ENCODE measurements at places on chromosomes 16 and 17.

GRCh38 chr17:28712032-28712704 is 480 bp upstream of the PROCA1 start:
- DNase-seq = peak; percentile 46

GRCh38 chr17:4604111-4604644 is 19.8 kb downstream of the SMTNL2 start:
- DNase-seq = no peak

DNA sequence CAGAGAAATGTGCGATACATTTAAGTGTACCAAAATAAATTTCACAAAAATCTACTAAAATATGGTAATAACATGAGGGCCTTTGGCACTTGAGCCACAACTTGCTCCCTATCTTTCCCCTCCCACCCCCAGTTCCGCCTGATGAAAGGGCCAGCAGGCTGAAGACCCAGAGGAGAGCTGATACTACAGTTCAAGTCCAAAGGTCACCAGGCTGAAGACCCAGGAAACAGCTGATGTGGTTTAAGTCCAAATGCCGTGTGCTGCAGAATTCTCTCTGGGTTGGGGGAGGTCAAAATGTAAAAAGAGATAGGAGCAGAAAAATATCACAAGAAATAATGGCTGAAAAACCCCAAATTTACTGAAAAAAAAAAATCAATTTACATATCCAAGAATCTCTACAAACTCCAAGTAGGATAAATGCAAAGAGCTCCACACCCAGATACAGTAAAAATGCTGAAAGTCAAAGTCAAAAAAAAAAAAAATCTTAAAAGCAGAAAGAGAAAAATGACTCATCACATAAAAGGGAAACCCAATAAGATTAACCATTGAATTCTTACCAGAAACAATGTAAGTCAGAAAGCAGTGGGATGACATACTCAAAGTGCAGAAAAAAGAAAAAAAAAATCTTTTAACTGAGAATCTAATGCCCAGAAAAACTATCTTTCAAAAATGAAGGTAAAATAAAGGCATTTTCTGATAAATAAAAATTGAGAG is 452.1 kb upstream of the ASIC2 start:
- DNase-seq = no peak

DNA sequence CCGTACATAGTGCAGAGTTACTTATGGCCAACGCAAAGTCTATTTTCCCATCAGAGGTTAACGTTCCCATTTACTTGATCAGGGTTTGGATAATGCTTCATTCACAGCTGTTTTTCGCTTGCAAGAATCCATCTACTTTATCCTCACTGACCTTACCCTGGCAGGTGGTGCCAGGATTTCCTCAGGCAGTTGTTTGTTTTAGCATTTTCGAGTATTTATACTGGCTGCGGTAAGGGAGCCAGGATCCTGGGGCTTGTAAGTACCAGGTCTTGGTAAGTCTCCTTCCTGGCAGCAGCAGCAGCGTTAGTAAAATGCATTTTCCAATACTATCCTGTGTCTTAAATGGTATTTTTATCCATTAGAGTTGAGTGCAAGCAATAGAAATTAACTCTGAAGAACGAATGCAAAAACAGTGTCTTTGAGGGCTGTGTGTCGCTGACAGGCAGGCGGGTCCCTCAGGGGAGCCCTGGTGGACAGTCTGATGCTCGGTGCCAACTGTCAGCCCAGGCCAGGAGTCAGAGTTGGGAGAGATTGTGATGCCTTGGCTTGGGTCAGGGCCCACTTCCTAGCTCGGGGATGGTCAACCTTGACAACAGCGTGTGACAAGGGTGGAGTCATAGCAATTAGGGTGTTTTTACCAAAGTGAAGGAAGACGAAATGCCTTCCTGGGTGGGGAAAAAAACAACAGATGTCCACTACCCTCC is 92.4 kb upstream of the HSBP1 start:
- no peak for DNase-seq

- no peak for DNase-seq
Observed at GRCh38 chr17:34720760-34721159, 141.4 kb downstream of the TMEM132E start.

DNA sequence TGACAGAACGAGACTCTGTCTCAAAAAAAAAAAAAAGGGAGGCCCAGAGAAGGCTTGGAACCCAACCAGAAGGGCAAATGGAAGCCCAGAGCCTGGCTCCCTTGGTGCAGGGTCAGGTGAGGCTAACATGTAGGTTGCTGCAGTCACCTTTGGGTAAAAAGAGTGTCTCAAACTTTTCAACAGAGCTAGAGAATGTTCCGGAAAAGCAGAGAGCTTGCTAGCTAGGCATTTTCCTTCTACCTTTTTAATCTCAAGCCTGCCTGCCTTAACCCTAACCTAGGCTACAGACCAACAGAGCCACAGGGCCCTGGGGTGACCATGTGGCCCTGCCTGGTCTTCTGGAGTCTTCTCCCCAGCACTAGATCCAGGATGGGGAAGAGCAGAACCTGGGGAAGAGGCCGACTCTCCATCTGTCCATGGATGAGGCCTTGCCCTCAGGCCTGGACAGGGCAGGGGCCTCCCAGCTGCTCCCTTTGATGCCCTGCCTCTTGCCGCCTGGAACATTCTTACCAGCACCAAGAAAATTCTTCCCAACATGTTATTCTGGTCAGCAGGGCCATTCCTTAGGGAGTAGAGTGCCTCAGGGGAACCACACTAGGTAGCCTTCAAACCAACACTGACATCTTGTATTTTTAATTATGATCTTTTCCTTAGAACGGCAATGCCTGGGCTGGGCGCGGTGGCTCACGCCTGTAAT is 30.1 kb downstream of the SLC43A2 start:
- no peak for DNase-seq

GRCh38 chr16:50737420-50737959 is 4.4 kb upstream of the CYLD start:
- no peak for DNase-seq

- peak; percentile 34 for DNase-seq
Observed at GRCh38 chr17:7883781-7884386, 4.7 kb upstream of the CHD3 start.

GRCh38 chr17:420479-421175 is 68.0 kb upstream of the RPH3AL start:
- no peak for DNase-seq

DNA sequence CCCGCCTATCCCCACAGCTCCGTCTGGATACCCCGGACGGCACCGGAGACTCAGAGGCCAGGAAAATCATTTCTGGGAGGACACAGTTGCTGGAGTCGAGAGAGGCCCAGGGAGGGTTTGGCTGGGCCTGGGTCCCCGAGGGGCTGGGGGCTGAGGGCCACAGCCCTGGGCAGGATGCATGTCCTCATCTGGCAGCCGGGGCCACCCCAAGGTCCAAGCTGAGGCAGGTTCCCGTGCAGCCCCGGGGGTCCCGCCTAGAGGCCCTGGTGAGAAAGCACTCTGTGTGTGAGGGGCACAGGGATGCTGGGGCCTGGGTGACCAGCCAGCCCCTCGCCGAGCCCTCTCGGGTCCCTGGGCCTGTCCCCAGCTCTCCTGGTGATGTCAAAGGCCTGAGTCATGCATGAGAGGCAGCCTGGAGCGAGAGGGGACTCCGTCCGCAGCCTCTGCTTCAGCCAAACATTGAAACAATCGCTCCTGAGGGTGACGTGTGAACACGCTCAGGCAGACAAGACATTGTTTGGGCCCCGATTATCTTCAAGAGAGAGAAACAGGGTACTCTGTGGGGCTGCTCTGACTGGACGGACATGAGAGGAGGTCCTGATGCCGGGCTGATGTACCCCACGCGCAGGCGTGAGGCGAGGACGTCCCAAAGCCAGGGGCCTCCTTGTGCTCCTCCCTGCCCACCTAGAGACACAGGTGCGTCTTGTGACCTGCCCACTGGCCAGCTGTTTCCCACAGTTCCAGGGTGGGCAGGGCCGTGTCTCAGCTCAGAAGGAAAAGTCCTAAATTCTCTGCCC is 25.8 kb upstream of the C1QTNF8 start:
- DNase-seq = no peak

DNA sequence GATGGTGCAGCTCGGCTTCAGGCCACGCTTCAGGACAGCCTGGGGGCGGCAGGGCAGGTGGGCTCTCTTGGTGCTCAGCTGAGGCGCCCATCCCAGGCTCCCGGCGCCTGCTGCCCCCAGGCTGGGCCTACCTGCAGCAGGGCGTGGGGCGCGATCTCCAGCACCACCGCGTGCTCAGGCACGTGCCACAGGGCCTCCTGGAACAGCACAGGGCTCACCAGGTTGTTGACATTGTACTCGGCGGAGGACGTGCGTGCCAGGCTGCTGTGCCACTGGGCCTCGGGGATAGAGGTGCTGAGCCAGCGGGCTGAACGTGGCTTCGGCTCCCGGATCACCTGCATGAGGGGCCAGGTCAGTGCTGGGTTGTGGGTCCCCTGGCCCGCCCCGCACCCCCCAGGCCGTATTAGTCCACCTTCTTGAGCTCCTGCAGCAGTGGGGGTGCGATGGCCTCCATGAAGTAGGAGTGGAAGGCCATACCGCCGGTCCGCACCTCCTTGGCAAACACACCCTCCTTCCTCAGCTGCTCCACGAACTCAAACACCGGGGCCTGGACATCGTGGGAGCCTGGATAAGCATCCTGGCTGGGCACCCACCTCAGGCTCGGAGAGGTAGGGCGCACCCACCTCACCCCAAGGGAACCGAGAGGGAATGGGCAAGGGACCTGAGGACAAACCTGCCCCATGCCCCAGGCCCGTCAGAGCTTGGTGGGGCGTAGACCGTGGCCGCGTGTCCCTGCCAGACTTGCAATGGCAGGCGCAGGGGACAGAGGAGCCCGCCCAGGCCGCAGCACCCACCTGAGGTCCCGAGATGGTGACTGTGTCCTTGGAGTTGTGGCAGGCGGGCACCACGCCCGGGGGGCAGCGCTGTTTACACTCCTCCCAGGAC is 9.0 kb downstream of the FASN start:
- DNase-seq = no peak

- no peak for DNase-seq
Observed at GRCh38 chr16:85765211-85765610, 14.3 kb upstream of the C16orf74 start.

GRCh38 chr16:75105306-75106061 is 11.1 kb downstream of the LDHD start:
- DNase-seq = no peak

GRCh38 chr16:48583075-48584065 is 26.6 kb downstream of the N4BP1 start:
- DNase-seq = no peak

DNA sequence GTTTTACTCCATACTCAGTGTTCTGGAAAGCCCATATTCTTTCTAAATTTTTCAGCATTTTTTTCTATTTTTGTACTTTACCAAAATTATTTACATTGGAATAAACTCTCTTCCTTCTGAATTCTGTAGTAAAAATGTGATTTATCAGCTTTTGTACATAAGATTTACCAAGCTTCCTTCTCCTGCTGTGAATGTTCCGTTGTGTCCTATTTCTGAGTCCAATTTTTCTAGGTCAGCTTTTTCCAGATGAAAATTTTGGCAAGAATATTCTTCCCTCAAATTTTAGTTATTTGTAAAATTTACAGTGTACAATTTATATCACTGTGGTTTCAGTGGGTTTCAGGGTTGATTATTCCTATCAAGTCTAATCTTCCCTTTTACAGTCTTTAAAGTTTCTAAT is 27.5 kb downstream of the ASPA start:
- no peak for DNase-seq

- peak; percentile 83 for DNase-seq
Observed at GRCh38 chr16:667780-668518, at the start of gene RHOT2. RHOT2 (plus strand) TSS chr16:668132; CDS start chr16:668200, 68 bp downstream.

DNA sequence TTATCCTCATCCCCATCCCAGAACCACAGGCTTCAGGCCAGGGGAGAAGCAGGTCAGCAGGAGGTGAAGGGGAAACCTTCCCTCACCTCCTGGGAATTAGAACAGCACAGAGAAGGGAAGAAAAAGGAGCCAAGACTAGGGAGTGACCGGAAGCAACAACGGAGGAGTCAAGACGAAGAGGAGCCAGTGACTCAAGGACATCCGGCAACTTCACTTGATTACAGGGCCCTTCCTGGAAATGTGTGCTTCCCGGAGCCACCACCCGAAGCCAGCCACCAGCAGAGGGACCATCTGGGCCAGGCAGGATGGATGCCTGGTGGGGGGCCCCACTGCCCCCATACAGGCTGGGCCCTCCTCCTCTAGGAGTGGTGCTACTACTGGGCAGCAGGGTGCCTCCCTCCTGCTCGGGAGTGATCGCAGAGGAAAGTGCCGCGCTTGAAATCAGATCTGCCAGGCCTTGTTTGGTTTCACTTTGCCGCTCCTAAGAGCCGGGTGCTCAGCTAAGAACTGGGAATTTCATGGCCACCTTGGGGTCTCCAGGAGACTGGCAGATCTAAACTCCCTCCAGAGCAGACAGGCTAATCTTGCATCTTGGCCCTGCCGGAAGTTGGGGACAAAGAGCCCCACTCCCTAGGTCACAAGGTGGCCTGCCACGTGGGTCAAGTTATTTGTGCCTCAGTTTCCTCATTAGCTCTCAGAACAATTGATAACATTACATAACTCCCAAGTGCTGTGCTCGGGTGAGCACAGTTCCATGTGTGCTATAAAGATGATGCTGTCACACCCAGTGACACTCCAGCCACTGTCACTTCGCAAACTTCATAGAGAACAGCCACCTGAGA is 6.6 kb downstream of the CDC42EP4 start:
- DNase-seq = no peak

DNA sequence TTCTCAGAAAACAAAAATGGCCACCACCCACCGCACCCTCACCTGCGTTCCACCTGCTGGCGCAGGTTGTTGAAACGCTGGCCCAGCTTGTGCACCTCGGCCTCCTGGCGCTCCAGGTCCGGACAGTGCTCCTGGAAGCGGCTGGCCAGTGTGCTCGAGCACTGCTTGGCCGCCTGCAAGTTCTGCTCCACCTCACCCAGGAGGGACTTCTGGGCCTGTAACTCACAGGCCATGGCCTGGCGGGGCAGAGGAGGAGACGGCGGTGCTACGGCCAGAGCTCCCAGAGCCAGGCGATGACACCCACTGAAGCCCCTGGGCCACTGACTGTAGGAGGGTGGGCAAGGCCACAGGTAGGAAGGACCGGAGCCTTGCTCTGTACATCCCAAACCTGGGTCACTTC is 43.4 kb downstream of the UBN1 start:
- no peak for DNase-seq

DNA sequence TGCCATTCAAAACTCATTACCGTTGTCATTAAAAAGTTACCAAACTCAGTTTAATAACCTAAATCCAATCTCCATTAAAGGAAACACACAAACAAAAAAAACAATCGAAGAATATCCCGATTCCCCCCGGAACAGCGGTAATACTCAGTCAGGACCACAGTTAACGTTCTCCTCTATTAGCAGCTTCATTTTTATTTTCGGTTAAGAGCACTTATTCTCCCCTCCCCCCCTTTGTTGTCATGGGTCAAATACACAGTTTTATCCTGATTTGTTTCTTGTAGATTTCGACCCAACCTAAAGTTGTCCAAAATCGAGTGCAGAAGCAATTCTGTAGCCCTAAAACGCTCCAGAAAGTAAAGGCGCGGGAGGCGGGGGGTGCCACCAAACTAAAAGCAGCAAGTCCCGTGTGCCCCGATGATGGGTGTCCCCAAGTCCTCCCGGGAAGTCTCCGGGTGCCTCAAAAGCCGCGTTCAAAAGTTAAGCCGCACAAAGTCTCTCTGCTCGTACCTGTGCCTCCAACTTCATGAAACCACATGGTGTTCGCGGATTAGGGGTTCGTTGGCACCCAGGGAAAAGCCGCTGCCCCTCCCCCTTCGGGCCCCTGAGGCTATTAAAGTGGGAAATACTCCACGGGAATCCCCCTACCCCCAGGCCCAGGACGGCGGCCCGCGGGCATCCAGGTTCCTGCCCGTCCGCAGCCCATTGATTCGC is 996 bp downstream of the SUMO2 start:
- peak; percentile 33 for DNase-seq

- DNase-seq = no peak
Observed at GRCh38 chr16:4680673-4681470, 12.5 kb upstream of the NUDT16L1 start.

- DNase-seq = no peak
Observed at GRCh38 chr16:21084631-21085225, 65.9 kb downstream of the DNAH3 start.
